NCI-H1694 (cell line): ENCODE measurements at places on chromosomes 16 and 17.

DNA sequence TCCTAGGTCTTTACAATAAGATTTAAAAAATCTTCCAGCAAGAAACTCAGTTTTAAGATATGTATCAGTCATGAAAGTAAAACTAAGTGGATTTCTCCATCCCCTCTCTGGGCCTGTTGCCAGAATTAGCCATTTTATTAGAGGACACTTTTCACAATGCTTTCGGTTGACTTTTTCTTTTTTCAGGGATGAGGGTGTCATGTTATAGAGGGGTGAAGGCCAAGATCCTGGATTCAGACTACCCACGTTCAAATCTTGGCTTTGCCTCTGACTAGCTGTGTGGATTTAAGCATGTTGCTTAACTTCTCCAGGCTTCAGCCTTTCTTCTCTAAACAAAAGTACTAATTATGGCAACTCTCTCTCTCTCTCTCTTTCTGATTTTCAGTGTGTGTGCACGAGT is 111.7 kb upstream of the COX10 start:
- no peak for DNase-seq

GRCh38 chr16:87407511-87408112 is 15.5 kb downstream of the MAP1LC3B start:
- DNase-seq: no peak

DNA sequence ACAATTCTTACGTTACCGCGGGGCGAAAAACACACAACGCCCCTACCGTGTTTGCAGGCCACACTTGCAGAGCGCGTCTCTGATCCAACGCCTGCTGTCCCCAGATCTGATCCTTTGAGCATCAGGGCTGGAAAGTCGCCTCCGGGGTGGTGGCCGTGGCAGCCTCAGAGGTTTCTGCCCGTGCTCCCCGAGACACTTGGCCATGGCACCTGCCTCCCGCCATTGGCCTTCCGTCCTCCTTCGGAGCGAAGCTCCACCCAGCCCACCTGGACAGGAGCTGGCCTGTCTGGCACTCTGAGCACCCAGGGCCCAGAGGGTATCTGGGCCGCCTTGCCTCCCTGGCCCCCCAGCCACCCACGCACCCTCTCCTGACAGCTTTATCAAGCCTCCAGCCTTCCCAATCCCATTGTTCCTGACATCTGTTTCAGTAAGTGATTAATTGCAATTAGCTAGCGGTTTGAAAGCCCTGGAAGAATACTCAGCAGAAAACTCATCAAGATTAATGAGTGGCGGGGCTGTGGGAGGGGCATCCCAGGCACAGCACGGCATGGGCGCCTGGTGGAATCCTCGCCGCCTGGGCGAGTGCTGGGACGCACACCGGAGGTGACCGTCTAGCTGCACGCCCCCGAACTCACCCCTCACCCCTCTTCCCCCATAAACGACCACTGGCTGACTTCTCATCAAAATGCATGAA is 181.5 kb upstream of the GSE1 start:
- no peak for DNase-seq

DNA sequence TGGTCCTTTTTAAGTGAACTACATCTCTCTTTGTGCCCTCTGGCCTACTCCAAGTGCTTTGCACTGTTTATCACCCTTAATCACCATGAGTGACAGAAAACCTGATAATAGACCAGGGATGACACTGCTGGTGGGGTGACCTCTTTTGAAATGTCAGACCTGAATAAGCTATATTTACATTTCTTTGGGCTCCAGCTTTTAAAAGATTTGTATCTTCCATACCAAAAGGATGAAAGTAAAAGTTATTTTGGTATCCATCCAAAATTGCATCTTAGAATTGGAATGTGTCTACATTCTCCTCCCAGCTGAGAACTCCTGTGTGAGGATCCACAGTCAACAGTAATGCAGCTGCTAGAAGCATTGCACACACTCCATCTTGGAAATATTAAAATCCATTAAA is 370.0 kb downstream of the CDH11 start:
- DNase-seq: no peak

- DNase-seq: no peak
Observed at GRCh38 chr16:733382-734207, 6.7 kb downstream of the HAGHL start.
